ENCODE measurements at places on chromosomes 12 and 14. TPM values are rescaled to one million over a fixed set of nuclear protein-coding genes. Genes with fewer than 3 reads are reported as not detected.

DNA sequence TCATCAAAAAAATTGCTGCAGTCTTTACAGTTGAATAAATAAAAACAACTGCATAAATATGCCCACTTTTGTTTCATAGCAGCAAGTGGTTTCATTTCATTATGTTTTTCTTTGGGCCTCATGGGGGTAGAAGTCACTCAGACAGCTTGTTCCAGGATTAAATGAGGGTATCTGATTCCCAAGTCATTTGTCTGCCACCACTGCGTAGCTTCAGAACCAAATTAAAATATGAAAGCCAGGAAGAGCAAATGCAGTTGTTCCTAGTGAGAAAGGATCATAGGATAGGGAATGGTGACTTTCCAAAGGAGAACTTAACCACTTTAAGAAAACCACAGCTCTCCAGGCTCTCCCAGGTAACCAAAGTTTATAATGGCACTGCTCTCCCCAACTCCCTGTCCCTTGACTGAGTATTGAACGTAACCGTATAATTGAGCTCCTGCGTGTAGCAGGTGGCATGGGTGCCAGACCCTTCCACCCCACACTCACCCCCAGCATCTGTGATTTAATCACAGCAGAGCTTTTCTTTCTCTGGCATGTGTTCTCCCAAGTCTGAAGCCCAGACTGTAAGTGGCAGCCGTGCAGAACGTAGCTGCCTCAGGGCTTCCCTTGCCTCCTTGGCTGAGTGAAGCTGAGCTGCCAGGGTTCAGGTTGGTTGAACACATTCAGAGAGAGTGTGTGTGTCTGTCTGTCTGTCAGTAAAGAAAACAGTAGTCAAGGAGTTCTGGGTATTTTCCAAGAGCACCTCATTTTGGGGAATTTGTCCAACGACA, 11.3 kb upstream of the KCNH3 start:
- DNase-seq, result no peak

Gene RTL1
- polyA plus RNA-seq, result 0.04 TPM

GRCh38 chr14:33959692-33960151, 8.8 kb upstream of the EGLN3 start:
- no peak for DNase-seq

Gene RPGRIP1
- polyA plus RNA-seq, result 0.40 TPM

Gene KSR2
- polyA plus RNA-seq, result 0.98 TPM

DNA sequence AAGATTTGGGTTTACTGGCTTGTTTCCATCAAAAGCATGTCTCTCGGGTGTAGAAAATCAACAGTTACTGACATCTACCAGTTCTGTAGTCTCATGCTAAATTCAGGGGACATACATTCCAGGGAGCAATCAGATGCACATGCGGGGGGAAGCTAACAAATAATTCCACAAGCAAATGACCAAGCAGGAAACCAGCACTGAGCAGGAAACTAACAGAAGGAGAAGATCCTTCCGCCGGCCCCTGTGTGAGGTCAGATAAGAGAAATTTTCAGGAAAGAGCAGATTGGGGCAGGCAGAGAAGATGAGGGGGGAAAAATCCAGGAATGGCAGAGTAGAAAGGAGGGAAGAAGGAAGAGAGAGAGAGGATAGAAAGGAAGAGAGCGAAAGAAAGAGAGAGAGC, 127.6 kb upstream of the TMCC3 start:
- DNase-seq, result no peak

DNA sequence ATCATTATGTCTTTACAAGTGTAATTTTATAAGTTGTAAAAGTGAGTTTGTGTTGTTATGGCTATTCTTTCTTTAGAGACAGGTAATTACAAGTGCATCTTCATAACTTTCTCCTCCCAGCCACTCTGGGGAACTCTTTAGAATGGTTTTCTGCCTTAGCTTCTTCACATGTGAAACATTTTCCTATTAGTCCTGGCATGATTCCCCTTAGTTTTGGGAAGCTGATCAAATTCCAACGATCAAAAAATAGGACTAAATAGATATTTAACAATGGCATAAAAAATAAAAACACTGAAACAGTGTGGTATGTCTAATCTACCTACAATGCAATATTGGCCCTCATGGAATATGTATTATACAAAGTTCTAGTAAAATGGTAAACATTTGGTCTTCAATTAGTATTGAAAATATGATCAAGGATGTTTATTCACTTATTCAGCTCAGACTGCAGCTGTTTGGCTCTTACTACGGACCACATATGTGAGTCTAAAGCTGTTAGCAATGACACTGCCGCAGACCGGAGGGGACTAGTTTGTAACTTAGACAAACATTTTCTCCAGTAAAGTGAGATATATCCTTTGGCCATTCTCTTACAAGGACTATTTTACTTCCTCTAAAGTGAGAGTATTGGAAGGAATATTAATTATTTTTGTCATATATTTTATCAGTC, 890.8 kb upstream of the USP15 start:
- DNase-seq, result no peak

GRCh38 chr14:20612403-20612802, 21.2 kb upstream of the RNASE12 start:
- no peak for DNase-seq

GRCh38 chr12:71216725-71217579, 59.2 kb upstream of the TSPAN8 start:
- peak; percentile 22 for DNase-seq

- no peak for DNase-seq
Observed at GRCh38 chr14:22280497-22281316, 308.3 kb downstream of the DAD1 start.

- peak; percentile 55 for DNase-seq
Observed at GRCh38 chr14:100709289-100710284, 17.1 kb upstream of the DLK1 start.

GRCh38 chr12:71594214-71594948, 69.3 kb downstream of the ZFC3H1 start:
- no peak for DNase-seq

- no peak for DNase-seq
Observed at GRCh38 chr14:51293149-51293911, 53.3 kb downstream of the TMX1 start.

Gene ADIPOR2
- 45.9 TPM for polyA plus RNA-seq

- DNase-seq, result peak; percentile 57
Observed at GRCh38 chr12:24562771-24563431, 386.0 kb downstream of the BCAT1 start.

- no peak for DNase-seq
Observed at GRCh38 chr12:131724534-131724933, 13.6 kb downstream of the SFSWAP start.

- no peak for DNase-seq
Observed at GRCh38 chr12:58174316-58174715, 232.9 kb downstream of the ATP23 start.

Gene FAR2
- polyA plus RNA-seq, result 43.4 TPM

- no peak for DNase-seq
Observed at GRCh38 chr12:14268120-14268515, 97.4 kb upstream of the ATF7IP start.

Gene DNAJC22
- 18.4 TPM for polyA plus RNA-seq

Measured in renal cortex interstitium (tissue), 15 donors.